Testis (tissue), 5 donors: ENCODE measurements at places on chromosomes 1 and 21.

DNA sequence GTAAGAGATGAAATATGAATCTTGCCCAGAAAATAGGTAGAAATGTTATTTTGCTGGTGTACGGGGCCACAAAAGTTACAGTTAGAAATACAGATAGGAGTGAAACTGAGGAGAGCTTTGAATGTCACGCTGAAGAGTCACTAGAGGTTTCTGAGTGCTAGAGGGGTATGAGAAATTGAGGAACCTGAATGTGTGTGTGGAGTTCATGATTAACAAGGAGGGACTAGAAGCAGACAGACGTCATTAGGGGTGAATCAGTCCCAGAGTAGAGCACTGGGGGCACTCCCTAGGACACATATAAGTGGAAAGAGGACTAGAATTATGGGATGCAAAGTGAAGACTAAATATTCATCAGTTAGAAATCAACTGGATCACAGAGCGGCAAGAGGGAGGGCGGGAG, 188.9 kb upstream of the MAP1LC3C start:
- DNase-seq = no peak

DNA sequence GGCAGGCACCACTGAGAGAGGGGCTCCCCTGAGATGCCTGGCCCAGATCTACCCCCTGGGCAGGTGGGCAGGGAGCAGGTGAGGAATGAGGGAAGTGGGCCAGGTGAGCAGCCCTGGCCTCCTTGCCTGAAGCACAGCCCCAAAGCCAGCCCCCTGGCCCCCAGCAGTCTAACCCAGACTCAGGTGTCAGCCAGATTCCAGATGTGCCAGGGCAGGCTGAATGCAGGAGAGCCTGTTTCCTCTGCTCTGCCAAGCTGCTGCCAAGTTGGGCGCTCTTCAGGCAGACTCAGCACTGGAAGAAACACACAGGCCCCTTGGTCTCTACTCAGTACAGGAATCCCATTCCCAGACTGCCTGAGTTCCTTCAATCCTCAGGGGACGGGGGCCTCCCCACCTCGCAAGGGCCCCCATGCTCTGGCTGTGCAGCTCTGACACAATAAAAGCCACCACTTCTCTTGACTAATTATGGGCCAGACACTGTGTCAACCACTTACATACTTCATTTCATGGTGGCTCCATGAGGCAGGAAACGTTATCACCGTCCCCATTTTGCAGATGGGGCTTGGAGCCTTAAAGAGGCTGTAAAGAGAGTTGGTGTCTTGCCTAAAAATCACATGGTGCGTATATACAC, 20.4 kb downstream of the ARHGEF19 start:
- no peak for DNase-seq

GRCh38 chr1:19511116-19511515, 25.8 kb upstream of the CAPZB start:
- no peak for DNase-seq

DNA sequence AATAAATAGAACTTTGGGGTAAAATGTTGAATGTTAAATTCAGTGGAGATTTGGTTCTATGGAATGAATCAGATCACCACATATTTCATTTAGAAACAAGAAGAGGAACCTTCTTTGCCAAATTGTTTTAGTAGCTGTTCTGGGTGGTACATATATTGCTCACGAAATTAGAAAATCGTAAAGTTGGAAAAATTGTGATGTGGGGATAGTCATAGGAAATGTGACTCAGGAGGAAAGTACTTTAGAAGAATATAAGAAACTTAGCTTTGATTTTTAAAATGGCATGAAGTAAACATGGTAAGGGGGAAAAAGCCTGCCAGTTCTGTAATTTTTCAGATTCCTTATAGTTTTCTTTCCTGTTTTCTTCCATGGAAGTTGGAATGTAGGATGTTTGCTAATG, 27.4 kb downstream of the RRP15 start:
- no peak for DNase-seq

GRCh38 chr1:207140536-207140935, 36.5 kb downstream of the C4BPA start:
- DNase-seq = no peak

GRCh38 chr1:171217658-171218443, 30.4 kb upstream of the FMO1 start:
- no peak for DNase-seq

GRCh38 chr1:7004181-7004580, 218.9 kb downstream of the CAMTA1 start:
- DNase-seq = no peak

DNA sequence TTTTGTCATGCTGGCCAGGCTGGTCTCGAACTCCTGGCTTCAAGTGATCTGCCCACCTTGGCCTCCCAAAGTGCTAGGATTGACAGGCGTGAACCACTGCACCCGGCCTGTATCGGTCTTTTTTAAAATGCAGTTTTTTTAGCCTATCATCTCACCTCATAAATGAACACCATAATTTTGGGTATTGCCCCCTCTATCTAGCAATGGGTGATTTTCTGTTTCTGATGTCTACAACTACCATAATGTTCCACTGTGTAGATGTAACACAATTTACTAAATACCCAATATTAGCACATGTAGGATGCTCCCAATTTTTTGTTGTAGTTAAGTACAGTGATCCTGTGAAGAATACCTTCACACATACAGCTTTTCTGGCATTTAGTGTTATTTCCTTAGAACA, 2.0 kb upstream of the CAMTA1 start:
- DNase-seq = no peak

DNA sequence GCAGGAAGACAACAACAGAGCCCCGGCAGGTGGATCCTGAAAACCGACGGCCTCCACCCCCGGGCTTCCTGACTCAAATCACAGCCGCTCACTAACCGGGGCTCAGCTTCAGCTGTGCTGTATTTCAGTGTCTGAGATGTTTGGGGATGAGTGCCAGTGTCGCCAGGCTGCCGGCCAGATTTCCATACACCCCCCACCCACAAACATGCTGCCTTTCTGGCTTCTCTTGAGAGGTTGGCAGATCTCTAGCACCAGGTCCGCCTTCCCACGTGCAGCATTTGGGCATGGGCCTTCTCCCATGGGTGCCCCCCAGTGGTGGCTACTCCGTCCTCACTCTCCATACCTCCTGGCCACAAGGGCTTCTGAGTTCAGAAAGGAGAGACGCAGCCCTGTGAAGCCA, 34.8 kb downstream of the KCNAB2 start:
- no peak for DNase-seq

GRCh38 chr1:212760126-212760823, 31.3 kb downstream of the NSL1 start:
- DNase-seq = no peak

GRCh38 chr1:172795741-172796140, 136.8 kb downstream of the FASLG start:
- no peak for DNase-seq

- peak; percentile 42 for DNase-seq
These were observed 92.5 kb upstream of the RUNX3 start for GRCh38 chr1:25022361-25023189.

DNA sequence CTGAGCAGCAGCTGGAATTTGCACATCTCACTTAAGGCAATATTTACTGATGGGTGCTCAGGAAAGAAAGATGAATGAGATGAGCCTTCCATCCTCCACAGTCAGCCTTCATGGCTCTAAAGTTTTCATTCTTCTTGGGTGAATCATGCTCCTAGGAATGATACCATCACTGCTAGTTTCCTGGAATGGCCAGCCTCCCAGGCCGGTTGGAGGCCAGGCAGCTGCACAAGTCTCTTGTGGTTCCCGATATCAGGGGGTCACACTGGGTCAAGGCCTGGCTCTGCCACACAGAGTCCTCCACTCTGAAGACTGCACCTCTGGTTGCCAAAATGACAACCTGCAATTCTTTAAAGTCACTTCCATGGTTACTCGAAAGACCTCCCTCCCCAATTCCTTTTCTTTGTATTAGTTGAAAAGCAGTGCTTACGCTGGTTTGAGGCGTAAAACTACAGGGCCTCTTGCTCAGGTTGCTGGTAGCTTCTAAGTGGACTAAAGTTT, 46.2 kb upstream of the PALMD start:
- peak; percentile 53 for DNase-seq
